ENCODE measurements at places on chromosomes 13 and 19.

GRCh38 chr19:1814833-1815604 lies 2.9 kb upstream of the ATP8B3 start:
- no peak for DNase-seq

GRCh38 chr13:78595495-78596398 lies 7.6 kb downstream of the POU4F1 start:
- DNase-seq, result no peak

- DNase-seq, result no peak
Observed at GRCh38 chr19:1524287-1524971, 552 bp downstream of the PLK5 start.

DNA sequence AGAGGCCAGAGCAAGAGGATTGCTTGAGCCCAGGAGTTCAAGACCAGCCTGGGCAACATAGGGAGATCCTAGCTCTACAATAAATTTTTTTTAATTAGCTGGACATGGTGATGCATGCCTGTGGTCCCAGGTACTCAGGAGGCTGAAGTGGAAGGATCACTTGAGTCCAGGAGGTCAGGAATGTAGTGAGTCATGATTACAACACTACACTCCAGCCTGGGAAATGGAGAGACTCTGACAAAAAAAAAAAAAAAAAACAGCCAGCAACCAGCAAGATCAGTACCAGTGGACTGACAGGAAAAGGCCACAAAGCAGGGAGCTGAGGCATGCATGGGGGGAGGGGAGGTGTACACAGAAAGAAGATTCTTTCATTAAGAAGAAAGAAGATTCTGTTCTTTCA lies 52.7 kb upstream of the RFXAP start:
- DNase-seq, result no peak

DNA sequence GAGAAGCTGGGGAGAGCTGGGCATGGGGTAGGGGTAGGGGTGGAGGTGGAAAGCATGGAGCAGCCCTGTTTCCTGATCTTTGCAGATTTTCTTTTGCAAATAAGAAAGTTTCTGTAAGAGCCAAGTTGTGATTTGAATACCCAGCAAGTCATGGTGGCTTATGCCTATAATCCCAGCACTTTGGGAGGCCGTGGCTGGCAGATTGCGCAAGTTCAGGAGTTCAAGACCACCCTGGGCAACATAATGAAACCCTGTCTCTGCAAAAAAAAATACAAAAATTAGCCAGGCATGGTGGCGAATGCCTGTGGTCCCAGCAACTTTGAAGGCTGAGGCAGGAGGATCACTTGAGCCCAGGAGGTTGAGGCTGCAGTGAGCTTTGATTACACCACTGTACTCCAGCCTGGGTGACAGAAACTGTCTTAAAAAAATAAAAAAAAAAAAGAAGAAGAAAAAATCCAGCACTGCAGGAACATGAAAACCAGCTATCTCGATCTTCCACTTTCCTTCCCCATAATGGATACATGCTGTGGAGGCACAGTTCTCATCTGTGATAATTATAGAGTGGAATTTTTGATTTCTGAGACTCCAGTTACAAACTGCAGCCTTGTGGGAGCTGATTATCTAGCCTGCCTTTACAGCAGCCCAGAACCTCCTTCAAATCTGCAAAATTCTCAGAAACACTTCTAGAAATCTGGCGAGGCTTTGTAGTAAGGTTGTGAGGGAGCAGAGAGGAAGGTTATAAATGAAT lies 12.1 kb upstream of the TEX26 start:
- DNase-seq, result no peak

DNA sequence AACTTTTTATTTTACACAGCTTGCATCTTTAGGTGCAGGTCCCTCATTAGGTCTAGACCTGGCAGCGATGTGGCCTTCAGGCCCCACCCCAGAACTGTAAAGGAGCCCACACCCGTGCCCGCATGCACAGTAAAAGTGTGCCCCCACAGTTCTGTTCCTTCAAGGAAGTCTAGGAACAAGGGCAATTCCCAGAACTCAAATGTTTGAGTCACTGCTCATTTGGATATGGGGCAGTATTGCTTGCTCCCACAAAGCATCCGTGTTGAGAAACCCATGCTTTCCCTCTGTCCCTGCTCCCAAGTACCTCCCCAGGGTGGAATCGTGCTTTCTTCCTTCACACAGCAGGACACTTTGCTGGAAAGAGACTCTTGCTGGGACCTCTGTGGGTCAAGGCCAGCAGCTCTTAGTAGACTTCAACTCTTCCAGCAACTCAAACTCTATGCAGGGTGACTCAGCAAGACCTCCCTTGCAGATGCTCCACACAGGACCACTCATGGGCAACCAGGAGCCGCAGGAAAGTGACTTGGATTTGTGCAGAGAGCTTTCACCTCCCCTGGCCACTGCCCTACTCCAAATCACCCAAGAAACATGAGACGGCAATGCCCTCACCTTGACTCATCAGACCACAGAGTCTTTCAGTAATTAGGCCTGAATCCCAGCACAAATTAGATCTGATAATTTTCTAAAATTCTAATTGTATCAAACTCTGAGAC lies 12.3 kb downstream of the SLC7A1 start:
- no peak for DNase-seq

DNA sequence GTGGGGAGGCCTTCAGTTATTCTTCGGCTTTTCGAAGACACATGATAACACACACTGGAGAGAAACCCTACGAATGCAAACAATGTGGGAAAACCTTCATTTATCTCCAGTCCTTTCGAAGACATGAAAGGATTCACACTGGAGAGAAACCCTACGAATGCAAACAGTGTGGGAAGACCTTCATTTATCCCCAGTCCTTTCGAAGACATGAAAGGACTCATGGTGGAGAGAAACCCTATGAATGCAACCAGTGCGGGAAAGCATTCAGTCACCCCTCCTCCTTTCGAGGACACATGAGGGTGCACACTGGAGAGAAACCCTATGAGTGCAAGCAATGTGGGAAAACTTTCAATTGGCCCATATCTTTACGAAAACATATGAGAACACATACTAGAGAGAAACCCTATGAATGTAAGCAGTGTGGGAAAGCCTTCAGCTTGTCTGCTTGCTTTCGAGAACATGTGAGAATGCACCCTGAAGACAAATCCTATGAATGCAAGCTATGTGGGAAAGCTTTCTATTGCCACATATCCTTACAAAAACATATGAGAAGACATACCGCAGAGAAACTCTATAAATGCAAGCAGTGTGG lies 11.8 kb downstream of the ZNF555 start:
- no peak for DNase-seq

DNA sequence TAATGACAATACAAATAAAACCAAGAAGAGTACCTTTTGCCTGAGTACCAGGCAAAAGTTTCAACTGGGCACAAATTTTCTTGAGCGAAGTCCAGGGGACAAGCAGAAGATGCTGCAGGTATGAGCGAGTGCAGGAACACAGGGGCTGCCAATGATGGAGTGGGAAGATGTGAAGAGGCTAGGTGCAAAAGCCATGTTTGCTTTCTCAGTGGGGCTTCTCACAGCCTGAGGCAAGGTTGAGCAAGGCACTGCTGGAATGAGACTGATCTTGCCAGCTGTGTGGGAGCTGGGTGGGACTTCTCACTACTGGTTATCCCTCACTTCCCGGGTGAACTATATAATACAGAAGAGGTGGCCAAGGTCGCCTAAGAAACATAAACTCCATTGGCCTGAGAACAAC lies 1200.7 kb downstream of the SLITRK1 start:
- no peak for DNase-seq

- DNase-seq, result peak; percentile 38
Observed at GRCh38 chr13:52159159-52159982, at the start of gene NEK3. TSS of gene NEK3 (minus strand) at chr13:52159597. CDS start at chr13:52156191, 3,406 bp downstream.

DNA sequence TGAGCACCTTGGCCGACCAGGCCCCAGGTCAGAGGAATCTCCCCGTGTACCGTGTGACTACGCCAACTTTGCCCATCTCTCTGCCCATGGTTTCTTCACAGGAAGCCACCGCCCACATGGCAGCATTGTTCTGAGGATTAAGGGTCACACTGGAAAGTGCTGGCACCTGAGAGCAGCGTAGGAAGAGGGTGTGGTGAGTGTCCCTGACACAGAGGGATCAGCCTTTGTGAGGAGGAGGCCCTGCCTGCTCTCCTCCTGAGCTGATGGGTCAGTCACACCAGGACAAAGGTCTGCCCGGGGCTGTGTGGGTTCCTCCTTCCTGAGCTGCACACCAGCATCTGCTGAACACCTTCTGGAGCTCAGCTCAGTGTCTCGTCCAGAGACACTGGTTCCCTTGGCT lies 32.2 kb upstream of the SLC15A1 start:
- no peak for DNase-seq

DNA sequence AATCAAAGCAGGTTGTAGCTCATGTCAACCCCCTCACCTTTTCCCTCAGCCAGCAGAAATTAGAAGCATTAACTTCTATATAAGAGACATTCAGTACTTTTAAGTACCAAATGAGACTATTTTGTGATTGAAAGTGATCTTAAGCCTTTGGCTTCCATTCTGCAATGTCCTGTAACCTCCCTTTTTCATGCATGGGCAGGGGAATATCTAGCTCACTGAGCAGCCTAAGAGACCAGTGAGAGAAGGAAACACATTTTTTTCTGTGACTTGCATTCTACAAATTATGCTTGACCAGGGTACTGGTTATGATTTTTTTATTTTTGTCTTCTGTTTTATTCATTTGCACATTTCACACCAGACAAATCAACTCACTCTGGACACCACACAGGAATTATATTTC lies 369.6 kb downstream of the KCTD12 start:
- no peak for DNase-seq

DNA sequence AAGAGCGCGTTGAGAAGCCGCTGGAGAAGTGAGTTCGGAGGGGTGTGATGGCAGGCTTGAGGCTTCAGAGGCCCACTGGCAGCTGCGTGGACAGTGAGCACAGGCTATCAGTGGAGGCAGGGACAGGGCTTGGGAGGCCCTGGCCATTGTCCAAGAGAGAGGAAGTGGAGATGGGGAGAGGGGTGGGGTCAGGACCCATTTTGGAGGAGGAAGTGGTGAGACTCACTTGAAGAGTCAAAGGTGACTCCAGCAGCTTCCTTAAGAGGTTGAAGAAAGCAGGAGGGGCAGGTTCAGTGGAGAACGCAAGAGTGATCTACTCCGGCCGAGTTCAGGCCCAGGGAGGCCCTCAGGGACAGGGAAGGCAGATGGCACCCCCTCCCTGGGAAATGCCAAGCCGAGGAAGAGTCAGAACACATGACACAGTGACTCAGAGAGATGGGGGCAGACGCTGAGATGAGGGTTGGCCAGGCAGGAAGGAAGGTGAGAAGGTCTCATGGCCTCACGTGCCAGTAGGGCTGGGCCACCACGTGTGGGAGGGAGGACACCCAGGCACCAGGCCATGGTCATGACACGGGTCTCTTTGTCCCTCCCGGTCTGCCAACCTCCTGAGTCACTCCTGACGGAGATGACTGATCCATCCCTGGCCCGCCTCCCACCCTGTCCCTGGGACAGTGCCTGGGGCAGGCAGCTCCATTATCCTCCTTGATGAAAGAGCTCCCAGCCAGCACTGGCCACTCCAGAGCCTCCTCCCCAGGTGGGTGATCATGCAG lies 10.1 kb upstream of the CD22 start:
- no peak for DNase-seq

DNA sequence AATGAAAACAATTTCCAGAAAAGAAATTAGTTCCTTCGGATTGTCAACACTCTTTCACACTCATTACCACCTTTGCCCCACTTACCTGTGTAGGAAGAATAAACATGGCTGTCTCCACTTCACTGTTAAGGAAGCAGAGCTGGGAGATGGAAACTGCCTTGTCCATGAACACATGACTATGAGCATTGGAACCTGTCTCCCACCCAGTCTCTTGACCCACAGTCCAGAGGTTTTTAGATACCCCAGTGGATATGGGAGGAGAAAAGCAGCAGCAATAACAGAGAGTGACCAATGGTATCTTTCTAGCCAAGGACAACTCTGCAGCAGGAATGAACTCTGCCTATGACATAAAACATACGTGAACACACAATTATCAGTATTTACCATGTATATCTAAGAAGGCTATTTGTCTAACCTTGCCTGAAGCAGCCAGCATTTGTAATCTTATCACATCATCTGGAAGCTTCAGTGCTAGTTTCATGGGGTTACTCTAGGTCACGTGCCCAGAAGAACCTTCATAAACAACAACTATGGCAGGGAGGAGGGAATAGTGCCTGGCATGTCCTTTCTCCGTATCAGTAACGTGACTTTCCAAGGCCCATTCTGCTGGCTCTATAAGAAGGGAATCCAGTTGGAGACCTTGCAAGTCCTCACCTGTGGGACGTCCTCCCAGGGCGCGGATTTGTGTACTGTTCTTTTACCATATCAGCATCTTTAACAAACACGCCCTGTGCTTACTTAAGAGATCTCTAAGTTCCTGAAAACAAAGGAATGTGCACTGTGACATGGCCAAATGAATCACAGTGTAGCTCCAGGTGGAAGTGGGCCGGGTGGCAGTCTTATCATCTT lies 221.8 kb upstream of the UBL3 start:
- no peak for DNase-seq

DNA sequence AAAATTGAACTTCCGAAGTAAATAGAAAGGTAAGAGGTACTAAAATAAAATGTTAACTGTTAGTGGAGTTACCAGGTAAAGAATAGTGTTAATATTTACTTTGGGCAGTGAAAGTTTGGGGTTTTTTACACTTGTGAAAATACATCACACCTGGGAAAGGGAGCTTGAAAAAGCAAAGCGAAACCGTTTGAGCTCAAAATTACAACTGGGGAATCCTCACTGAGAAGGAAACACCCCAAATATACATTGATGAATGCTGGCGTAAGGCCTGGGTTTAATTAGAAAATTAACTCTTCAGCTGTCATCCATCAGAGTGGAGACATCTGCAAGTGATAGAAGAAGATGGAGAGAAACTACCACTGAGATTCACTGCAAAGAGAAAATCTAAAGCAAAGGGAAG lies 1153.0 kb downstream of the SLITRK5 start:
- DNase-seq, result no peak

DNA sequence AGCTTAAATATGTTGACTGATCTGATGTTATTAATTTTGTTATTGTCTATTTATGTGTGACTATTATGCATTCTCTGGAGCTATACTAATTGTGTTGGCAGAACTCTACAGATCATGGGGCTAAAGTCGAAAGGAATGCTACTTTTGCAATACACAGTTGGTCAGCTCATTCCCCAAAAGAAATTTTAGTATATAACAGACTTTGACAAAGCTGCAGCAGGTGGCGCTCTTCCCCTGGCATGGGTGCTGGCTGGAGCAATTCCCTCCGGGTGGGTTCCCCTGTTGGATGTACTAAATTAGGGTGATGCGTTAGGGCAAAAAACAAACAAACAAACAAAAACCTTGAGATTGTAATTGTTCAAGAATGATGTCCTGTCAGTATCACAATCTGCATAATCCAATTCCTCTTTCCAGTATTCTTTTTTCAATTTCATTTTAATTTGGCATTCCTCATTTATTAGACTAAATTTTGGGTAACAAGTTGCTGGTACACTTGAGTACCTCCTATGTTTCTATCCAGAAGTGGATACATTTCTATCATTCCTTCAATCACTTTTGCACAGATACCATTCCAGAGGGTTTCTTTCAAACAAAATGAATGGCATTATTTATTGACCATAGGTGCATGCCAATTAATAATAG lies 322.8 kb upstream of the EDNRB start:
- no peak for DNase-seq

DNA sequence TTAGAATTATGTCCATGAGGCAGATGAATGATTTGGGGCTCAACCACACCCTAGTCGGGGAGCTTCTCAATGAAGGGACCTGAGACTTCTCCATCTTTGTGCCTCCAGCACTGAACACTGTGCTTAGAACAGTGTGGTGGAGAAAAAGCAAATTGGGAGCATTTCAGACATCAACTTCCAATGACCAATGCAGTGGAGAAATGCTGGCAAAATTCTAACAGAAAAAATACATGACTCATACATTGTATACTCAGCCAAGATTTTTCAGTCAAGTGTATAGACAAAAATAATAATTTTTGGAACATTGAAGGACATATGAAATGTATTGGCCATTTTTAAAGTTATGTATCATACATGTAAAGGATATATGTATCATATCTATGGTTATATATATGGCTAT lies 134.7 kb downstream of the FGF14 start:
- DNase-seq, result no peak

Data from activated CD4-positive, alpha-beta T cell treated with anti-CD3 and anti-CD28 coated beads, Interleukin-2, amount 50 U/mL, for 24 hours (primary cell).